CD4-positive, alpha-beta T cell (primary cell): ENCODE measurements at places on chromosomes 6 and 20.

DNA sequence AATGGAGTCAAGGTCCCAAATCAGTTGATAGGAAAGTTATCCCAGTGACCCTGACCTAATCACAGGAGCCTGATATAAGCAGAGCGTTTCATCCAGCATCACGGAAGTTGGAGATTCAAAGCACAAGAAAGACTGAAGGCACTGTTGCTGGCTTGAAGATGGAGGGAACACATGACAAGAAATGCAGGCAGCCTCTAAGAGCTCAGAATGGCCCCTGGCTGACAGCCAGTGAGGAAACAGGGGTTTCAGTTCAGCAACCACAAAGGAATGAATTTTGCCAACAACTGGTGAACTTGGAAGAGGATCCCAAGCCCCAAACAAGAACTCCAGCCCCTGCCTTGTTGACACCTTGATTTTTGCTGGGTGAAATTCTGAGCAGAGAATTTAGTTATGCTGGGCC, 778.5 kb downstream of the MAFB start:
- DNase-seq: no peak

DNA sequence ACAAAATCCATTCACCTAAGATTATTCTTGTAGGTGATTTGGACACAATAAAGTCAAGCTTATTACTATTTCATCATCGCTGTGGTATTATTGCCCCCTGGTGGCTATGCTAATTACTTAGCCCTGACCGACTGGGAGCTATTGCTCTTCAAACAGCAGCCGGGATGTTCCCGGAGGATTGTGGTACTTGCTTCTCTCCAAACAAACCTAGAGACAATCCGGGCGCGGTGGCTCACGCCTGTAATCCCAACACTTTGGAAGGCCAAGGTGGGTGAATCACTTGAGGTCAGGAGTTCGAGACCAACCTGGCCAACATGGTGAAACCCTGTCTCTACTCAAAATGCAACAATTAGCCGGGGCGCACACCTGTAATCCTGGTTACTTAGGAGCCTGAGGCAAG, 15.4 kb upstream of the STMND1 start:
- no peak for DNase-seq

DNA sequence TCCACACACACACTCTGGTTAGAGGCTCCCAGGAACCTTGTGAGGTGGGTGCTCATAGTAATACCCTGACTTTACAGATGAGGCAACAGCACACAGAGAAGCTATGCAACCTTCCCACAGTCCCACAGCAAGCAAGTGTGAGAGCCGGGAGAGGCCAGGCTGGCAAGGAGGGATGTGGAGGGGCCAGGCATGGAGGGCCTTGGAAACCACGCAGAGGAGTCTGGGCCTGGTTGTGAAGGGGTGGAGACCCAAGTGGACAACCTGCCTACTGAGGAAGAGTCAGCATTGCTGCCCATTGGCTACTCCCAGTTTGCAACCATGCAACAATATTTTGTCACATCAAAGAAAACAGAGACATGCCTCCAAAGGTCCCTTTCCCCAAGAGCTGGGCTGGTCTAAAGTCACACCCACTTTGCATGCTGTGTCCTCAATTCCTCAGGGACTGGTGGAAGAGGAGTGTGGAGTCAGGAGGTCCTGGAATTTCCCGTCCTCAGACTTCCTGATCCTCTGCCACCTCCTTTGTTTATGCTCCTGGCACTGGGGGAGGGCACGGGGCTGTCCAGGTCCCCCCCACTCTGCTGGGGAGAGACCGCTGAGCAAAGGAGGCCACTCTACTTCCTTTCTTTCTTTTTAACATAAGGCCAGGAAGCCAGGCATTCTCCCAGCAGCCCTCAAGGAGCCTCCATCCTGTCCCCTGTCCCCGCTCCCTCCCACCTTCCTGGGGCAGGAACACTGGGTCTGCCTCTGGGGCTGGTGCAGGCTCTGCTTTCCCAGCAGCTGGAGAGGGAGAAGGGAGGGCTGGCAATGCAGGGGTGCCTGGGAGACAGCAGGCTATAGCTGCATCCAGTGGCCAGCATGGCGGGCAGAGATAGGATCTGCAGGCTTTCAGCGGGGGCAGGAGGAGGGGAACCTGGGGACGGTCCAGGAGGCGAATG, 68.3 kb downstream of the NOL4L start:
- DNase-seq: no peak

GRCh38 chr6:50380406-50381098, 330.8 kb upstream of the DEFB112 start:
- no peak for DNase-seq

DNA sequence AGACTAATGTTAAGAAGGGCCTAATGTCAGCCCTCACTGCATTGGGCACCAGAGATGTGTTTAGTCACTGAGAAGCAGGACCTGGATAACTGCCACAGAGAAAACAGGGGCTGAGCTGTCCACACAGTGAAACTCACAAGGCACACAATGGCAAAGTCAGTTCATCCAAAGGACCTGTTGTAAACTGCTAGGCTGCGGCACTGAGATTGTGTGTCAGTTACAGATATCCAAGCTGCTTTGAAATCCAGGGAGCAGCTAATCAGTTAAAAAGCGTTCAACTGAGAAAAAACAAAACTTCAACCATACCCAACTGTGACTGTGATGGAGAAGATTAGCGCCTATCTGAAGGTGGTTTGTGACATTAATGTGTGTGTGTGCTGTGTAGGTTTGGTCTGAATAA, 27.8 kb upstream of the TMEM14A start:
- DNase-seq: no peak

GRCh38 chr6:43972179-43972912, 154.9 kb downstream of the MRPL14 start:
- DNase-seq: no peak

GRCh38 chr6:26525838-26526237, 12.3 kb upstream of the HMGN4 start:
- no peak for DNase-seq

GRCh38 chr6:53906103-53906502, 111.3 kb downstream of the LRRC1 start:
- no peak for DNase-seq
